RPMI7951 (cell line): ENCODE measurements at places on chromosomes 2 and 18. TPM values are rescaled to one million over a fixed set of nuclear protein-coding genes. Genes with fewer than 3 reads are reported as not detected.
A peak's percentile ranks its signal among the peaks of the same experiment; 100 is the strongest.

DNA sequence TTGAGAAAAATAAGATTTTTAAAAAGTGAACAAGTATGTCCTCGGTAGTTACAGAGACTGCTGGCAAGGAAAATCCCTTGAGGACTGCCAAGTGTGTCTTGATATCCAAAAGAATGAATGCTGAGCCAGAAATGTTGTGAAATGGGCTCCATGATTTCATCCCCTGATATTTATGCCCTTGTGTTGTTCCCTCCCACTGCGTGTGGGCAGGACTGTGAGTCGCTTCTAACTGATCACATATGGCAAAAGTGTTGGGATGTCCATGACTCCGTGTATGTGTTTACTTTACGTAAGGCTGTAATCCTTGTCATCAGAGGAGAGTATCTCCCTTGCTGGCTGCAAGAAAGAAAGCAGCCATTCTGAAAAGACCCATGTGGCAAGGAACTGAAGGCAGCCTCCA lies 285.1 kb downstream of the SS18 start:
- peak; percentile 84 for DNase-seq

- DNase-seq, result peak; percentile 68
Measured at GRCh38 chr2:145110668-145111356, 590.9 kb upstream of the ZEB2 start.

DNA sequence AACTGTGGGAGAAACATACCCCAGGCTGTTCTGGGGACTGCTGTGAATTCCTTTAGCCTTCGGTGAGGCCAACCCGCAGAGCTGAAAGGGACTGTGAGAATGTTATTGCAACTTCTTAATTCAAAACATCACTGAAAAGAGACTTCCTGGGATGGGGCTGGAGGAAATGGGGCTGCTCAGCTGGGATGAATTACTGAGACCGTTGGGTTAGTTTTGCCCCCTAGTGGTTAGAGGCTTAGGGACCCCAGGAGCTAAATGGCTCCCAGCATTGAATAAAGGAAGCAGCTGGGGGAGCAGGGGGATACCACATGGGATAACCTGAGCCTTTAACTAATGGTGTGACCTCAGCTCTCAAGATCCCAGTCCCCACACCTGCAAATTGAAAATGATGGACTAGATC lies 941.1 kb upstream of the FANCL start:
- no peak for DNase-seq

DNA sequence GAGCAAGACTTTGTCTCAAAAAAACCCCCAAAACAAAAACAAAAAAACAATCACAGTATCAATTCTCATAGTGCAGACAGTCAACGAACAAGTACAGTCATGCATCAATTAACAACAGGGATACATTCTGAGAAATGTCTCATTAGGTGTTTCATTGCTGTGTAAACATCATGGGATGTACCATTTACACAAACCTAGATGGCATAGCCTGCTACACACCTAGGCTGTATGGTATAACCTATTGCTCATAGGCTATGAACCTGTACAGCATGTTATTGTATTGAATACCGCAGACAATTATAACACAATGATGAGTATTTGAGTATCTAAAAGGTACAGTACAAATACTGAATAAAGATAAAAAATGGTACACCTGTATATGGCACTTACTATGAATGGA lies 67.8 kb upstream of the LMAN1 start:
- no peak for DNase-seq

- no peak for DNase-seq
Measured at GRCh38 chr2:205835923-205836322, 153.6 kb downstream of the NRP2 start.

DNA sequence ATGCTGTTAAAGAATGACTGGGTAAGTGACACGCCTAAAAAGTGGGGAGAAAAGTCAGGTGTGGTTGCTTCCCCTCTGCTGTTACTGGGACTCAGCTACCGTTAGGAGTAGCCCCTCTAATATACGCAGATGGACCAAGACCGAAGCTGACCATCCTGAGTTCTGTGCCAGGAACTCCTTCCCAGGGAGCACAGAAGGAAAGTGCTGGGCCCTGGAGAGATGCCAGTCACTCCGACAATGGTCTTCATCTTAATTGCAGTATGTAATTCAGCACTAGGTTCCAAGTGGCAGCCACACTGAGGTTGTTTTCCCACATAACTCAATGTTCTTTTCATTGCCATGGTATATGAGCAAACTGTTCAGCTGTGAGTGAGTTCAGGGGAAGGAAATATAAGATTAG lies 19.6 kb upstream of the TMEM200C start:
- no peak for DNase-seq

- no peak for DNase-seq
Measured at GRCh38 chr2:1876352-1876751, 132.0 kb upstream of the PXDN start.

DNA sequence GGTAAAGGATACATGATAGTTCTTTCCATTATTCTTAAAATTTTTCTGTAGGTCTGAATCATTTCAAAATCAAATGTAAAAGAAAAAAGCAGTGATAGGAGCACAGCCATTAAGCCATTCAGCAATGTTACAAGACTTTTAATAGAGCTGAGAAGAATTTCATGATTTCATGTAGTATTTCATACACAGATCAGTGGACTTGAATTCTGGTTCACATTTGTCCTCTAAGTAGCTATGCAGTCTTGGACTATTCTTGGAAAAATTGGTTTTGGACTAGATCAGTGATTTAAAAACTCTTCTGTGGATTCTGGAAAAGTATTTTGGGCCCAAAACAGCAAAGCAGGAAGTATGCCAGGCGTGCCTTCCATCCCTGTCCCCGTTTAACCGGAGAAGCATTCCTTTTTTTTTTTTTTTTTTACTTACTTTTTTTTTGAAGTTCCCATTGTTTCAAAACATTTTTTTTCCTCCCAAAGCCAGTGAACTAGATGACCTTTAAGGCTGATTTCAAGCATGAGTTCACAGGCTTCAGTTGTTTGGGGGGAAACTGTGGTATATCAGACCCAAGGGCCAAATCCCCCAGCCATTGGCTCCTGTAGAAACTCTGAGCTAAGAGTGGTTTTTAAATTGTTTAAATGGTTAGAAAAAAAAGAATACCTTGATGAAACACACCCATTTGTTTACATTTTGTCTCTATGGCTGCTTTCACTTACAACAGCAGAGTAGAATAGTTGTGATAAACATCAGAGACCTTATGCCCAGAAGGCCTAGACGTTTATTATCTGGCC lies 17.5 kb upstream of the POLI start:
- DNase-seq, result no peak

- no peak for DNase-seq
Measured at GRCh38 chr18:8097399-8097798, 511.8 kb upstream of the RAB12 start.

GRCh38 chr18:22637787-22638186 lies 220.1 kb upstream of the CTAGE1 start:
- DNase-seq, result peak; percentile 77

DNA sequence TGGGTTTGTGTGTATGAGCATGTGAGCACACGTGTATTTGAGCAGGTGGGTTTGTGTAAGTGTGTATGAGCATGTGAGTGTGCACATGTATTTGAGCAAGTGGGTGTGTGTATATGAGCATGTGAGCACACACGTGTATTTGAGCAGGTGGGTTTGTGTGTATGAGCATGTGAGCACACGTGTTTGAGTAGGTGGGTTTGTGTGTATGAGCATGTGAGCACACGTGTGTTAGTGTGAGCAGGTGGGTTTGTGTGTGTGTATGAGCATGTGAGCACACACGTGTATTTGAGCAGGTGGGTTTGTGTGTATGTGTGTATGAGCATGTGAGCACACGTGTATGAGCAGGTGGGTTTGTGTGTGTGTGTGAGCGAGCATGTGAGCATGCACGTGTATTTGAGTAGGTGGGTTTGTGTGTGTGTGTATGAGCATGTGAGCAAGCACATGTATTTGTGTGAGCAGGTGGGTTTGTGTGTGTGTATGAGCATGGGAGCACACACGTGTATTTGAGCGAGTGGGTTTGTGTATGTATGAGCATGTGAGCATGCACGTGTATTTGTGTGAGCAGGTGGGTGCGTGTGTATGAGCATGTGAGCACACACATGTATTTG lies 169.7 kb downstream of the TWIST2 start:
- no peak for DNase-seq

- DNase-seq, result no peak
Measured at GRCh38 chr2:19251554-19251953, 106.9 kb downstream of the OSR1 start.

DNA sequence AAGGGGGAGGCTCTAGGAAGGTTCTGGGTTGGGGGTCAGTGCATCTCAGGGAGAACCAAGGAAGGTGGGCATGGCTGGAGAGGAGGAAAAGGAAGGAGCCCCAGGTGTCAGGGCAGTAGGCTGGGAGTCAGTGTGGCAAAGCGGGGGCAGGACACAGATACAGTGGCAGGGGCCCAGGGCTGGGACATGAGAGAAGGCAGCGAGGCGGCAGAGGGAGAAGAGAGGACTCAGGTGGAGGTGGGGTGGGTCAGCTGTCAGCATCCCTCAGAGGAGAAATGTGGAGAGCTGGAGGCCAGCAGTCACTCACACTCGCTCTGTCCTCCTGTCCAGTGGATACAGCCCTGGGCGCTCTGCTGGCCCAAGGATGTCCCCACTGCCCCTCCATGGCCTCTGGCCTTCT lies 5.6 kb upstream of the GMPPA start:
- no peak for DNase-seq

- no peak for DNase-seq
Measured at GRCh38 chr18:12867441-12868123, 16.5 kb downstream of the PTPN2 start.

GRCh38 chr18:41906528-41907146 lies 48.4 kb upstream of the PIK3C3 start:
- DNase-seq, result peak; percentile 42

- no peak for DNase-seq
Measured at GRCh38 chr2:46435353-46435752, 44.0 kb upstream of the TMEM247 start.

DNA sequence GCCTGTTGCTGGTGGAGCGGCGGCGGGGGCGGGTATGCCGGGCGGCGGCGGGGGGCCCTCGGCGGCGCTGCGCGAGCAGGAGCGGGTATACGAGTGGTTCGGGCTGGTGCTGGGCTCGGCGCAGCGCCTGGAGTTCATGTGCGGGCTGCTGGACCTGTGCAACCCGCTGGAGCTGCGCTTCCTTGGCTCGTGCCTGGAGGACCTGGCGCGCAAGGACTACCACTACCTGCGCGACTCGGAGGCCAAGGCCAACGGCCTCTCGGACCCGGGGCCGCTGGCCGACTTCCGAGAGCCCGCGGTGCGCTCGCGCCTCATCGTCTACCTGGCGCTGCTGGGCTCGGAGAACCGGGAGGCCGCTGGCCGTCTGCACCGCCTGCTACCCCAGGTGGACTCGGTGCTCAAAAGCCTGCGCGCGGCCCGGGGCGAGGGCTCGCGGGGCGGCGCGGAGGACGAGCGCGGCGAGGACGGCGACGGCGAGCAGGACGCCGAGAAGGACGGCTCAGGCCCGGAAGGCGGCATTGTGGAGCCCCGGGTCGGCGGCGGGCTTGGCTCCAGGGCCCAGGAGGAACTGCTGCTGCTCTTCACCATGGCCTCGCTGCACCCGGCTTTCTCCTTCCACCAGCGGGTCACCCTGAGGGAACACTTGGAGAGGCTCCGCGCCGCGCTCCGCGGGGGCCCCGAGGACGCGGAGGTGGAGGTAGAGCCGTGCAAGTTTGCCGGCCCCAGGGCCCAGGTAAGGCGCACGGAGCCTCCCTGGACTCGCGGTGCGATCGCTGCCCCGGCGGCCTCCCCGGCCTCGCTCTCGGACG lies 1.0 kb downstream of the ZCCHC2 start:
- DNase-seq, result peak; percentile 39

GRCh38 chr2:234974501-234975385 lies 22.9 kb downstream of the SH3BP4 start:
- peak; percentile 64 for DNase-seq

DNA sequence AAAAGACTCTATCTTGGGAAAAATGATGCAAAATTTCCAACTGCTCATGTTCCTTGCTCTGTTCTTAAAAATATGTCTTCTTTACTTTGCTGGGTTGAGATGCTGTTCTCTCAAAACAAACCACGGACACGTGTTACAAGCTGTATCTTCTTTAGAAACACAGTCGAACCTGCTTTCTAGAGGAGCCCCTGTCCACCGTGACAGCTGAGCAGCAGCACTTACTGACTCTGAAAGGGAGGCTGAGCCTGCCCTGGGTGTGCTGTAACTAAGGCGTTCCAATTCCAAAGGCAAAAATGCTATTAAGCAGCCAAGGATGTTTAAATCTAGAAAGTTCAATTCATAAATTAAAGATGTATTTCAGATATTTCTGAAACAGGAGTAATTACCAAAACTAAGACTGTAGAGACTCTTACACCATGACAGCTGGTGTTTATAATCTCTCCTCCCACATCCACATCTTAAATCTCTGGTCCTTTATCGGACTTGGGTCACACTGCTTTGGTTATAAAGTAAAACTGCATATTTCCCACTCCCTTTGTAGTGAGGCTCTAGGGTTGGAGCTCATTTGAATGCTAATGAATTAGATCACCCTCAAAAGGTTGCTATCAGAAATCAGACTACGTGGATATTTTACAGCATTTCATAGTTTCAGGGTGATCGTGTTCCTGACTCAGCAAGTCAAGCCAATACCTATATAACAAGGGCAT lies 281.2 kb upstream of the LYPD1 start:
- no peak for DNase-seq

DNA sequence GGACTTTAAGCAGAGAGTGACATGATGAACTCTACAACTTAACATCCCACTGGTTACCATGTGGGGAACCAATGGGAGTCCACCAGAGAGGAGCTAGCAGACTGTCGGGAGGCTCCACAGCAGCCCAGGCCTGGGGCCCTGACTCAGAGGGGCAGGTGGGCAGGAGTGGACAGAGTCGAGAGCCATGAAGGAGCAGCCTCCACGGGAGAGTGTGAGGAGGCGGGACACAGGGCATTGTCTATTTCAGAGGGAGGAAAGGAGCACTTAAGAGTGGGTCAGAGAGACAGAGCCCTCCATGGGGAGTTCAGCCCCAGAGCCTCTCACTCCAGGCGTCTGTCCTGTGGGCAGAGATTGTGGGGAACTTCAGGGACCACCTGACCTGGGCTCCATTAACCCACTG lies 118.7 kb downstream of the CYP26B1 start:
- no peak for DNase-seq

Gene NBAS
- 45.4 and 46.7 TPM in 2 replicates for total RNA-seq

Gene STON1
- total RNA-seq, result 6.7 and 7.0 TPM in 2 replicates

Gene ZNF516
- total RNA-seq, result 4.1 and 4.9 TPM in 2 replicates

Gene SULT1C2
- total RNA-seq, result not detected in 2 replicates

Gene GALNT14
- 1.7 and 3.2 TPM in 2 replicates for total RNA-seq

Gene TDRD15
- total RNA-seq, result not detected in 2 replicates
